Right forelimb (tissue), 1 donor: ENCODE measurements at places on chromosomes 11 and 22.

GRCh38 chr11:13762718-13763117 lies 94.2 kb downstream of the FAR1 start:
- no peak for DNase-seq

DNA sequence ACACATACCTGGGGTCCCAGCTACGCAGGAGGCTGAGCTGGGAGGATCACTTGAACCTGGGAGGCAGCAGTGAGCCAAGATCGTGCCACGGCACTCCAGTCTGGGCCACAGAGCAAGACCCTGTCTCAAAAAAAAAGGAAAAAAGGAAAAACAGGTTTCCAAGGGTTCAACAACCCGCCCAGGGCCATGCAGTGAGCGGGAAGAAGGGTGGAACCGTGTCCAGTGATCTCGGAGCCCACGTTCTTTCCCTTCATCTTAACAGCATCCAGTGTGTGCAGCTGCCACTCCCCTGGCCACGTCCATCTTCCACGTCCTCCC lies 14.9 kb upstream of the LRP5 start:
- no peak for DNase-seq

DNA sequence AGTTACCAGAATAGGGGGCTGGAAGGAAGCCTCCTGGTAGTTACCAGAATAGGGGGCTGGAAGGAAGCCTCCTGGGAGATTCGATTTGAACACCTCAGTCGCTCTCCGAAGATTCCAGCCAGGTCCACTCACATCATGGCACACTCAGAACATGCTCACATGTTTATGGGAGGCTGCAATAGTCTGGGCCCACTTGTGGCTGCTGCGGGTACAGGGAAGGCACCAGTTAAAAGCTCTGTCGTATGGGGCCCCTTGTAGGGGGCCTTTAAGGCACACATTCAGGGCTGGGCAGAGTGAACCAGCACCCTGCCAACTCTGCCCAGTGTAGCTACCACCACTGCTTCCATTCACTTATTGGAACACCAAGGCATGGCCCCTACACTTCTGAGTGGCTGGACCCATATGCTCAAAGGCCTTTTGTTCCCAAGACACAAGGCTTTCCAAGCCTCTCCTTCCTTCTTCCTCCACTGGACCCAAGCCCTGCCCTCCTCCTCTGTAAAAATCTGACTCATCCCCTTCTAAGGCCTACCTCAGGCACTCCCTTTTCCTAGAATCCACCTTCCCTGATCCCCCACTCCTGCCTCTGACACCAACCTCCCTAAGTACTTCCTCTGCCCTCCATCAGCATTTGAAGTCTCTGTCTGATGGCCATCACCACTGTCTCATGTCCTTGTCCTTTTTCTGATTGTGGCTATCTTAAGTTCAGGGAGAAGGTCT lies 28.0 kb downstream of the USP35 start:
- peak; percentile 30 for DNase-seq

DNA sequence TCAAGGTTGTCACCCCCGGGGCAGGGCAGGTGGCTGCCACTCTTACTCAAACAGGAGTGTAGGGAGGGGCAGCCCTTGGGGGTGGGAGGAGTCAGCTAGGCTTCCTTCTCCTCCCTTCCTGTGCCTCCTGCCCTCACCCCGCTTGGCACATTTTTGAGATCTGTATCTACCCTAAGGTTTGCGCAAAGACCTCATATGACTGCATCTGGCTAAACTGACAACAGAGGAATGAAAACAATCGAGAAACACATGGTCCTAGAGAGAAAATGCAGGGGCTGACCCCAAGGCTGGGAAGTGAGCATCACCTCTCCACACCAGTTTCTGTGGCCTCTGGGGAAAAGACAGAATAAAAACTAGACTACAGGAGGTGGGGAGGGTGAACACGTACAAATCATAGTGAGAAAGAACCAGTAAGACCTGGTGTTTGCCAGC lies 28.1 kb downstream of the IGSF9B start:
- no peak for DNase-seq

DNA sequence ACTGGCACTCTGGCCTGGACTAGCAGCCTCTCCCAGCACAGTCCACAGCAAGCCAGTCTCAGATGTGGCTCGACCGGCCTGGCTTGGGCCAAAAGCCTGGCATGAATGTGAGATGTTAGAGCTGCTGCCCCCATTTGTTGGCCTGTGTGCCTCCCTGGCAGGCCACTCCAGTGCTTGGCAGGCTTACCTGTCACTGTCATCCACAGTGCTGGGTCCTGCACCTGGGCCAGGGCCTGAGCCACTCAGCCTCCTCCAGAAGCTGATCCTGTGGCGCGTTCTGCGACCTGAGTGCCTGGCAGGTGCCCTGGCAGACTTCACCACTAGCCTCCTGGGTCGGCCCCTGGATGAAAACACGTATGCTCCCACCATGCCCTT lies 36.1 kb downstream of the RRP8 start:
- no peak for DNase-seq

- DNase-seq: no peak
These were observed 17.3 kb downstream of the PGM2L1 start for GRCh38 chr11:74380746-74381439.

- no peak for DNase-seq
These were observed 84.2 kb downstream of the CTTN start for GRCh38 chr11:70482529-70482917.

- DNase-seq: no peak
These were observed 85.1 kb downstream of the TRIM44 start for GRCh38 chr11:35747668-35748067.

DNA sequence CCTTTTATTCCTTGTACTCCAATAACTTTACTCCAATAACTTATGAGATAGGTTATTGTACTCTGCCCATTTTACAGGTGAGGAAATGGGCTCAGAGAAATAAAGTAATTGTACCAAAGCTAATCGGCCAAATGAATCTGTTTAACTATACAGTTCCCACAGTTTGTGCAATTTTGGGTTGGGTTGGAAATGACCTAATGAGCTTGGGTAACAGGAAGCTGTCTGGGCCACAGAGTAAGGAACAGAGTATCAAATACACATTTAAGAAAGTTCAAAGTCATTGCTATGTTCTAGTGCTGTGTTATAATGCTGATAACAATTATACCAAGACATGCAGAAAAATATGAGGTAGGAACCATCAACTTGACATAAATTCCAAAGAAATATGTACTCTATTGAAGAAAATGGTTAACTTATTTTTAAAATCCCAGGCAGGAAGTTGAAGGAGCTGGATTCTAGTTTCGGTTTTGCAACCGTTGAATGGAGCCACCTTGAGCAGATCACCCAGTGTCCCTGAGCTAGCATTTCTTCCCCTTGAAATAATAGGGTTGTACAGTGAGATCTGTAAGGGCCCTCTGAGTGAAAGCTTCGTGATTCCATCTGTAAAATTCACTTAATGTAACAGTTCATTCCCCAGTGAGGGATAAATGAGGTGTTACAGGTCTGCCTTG lies 360.9 kb upstream of the NARS2 start:
- no peak for DNase-seq

GRCh38 chr11:133911171-133911570 lies 45.6 kb downstream of the IGSF9B start:
- no peak for DNase-seq

GRCh38 chr11:78432058-78432515 lies 14.5 kb upstream of the GAB2 start:
- no peak for DNase-seq

DNA sequence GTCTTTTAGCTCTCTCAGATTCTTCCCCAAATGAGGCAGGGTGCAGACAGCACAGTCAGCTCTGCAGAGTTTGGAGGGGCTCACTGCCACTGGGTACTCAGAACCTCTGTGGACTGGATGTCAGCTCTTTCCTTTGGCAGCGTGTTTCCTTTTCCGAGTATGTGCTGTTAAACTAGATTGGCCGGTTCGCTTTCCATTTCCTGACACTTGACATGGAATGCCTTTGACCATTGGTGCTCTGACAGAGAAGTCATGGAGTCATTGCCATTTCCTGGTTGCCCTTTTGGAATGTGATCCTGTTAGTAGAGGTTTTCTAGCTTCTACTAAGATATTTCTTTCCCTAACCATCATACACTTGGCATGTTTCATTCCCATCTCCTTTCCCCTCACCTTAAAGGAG lies 86.7 kb downstream of the SWAP70 start:
- DNase-seq: no peak

DNA sequence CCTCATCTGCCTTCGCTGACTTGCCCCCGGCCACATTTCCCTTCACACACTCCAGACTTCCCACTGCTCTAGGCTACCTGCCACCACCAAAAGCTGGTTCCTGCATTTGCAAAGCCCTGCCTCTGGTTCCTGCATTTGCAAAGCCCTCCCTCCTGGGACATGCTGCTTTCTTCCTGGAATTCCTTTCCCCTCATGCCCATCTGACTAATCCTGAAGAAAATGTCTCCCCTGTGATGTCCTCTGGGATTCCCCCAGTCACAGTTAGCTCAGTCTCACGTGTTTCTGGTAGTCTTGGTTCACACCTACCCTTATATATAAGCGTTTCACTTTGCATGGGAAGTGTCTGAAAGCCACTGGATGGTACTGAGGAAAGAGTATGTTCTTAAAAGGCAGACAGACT lies 206.9 kb downstream of the DBX1 start:
- no peak for DNase-seq

DNA sequence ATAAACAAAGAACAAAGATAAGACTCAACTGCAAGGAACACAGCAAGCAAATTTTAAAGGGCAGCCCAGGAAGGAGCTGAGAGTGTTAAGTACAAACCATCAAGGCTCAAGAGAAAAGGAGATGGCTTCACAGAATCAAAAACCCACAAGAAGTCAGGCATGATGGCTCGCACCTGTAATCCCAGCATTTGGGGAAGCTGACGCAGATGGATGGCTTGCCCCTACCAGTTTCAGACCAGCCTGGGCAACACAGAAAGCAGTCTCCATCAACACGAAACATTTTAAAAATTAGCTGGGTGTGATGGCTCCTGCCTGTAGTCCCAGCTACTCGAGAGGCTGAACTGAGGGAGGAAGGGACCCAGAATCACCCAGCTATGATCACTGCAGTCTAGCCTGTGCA lies 32.6 kb downstream of the MAPK1 start:
- no peak for DNase-seq

DNA sequence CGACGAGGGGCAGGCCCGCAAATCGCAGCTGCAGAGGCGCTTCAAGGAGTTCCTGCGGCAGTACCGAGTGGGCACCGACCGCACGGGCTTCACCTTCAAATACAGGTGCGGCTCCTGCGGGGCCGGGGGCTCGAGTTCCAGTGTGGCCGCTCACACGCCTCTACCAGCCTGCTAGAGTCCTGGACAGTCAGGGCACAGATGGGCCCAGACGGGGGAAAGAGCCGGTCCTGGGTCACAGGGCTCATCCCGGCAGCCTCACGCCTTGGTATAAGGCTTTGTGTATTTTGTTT lies 506 bp downstream of the MCM5 start:
- no peak for DNase-seq

- no peak for DNase-seq
These were observed 58.8 kb downstream of the SLN start for GRCh38 chr11:107653076-107653475.
